Neural crest cell (in vitro differentiated cells): ENCODE measurements at places on chromosomes 1 and 21. TPM values are rescaled to one million over a fixed set of nuclear protein-coding genes. Genes with fewer than 3 reads are reported as not detected.

- DNase-seq = no peak
Observed at GRCh38 chr1:230087028-230087716, 20.1 kb downstream of the GALNT2 start.

The GPR61 gene
- total RNA-seq = not detected in 2 replicates

DNA sequence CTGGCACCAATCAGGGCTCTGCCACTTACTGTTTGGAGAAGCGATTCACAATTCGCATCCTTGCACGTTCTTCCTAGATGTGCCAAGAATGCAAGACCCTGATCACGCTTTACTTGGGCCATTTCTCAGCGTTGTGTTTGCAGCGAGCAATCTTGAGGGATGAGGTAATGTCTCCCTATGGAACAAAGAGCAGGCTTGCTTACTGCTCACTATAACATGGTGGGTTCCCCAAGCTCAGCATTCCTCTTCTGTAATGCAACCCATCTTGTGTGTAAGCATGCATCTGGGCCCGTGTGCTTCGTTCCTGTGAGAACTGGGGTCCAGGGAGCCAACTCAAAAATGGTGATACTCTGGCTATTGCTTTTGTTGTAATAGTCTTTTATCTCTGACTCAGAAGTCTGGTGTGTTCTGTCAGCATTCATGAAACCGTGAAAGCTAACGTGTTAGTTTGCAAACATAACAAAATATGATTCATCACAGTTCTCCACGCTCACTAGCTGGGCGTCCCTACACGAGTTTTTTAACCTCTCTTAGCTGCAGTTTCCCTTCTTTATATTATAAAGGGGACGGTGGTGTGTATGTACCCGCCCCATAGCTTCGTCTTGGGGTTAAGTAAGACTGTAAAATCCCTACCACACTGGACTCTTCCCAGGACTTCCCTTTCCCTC, 33.3 kb downstream of the DNTTIP2 start:
- DNase-seq = peak; percentile 8

- no peak for DNase-seq
Observed at GRCh38 chr1:240312872-240313271, 221.2 kb downstream of the FMN2 start.

GRCh38 chr21:42214921-42215320, 4.0 kb upstream of the ABCG1 start:
- no peak for DNase-seq

DNA sequence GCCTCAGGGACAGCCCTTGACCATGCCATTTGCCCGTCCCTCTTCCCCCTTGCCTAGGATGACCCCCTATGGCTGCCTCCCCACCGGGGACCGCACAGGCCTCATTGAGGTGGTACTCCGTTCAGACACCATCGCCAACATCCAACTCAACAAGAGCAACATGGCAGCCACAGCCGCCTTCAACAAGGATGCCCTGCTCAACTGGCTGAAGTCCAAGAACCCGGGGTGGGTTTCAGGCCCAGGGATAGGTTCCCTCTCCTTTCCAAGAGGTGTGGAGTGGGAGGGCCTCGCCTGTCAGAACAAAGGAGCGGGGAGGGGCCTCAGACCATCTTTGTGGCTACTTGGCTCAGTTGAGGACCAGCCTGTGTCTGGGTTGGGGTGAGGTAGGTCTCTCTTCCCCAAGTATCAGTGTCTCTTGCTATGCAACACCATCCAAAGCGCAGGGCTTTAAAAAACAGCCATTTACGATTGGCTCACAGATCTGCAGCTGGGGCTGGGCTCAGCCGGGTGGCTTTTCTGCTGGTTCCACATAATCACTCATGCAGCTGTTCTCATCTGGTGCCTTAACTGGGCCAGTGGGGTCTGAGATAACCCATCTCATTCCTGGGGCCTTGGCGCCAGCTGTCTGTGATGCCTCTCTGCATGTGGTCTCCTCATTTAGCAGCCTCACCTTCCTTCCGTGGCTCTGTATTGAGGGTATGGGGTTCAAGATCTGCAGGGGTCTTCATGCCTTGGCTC, 71.7 kb downstream of the PIK3CD start:
- DNase-seq = no peak

The S100A14 gene
- not detected in 2 replicates for total RNA-seq

The H3-3A gene
- 991 and 1,004 TPM in 2 replicates for total RNA-seq

DNA sequence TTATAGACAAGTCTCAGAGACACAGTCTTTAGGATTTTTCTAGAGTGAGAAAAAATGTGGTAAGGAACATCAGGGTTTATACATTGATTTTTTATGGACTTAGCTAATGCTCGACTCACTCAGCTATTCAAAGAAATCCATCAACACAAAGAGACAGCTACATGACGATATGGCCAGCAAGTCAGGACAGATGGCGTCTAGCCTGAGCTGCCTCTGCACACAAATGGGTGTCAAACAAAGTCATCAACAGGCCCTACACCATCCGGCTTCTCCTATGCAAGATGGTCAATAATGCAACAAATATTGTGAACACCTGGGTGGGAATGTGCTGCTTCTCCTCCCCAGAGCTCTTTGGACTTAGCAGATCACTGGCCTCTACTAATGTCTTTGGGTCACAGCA, 13.3 kb upstream of the ERICH3 start:
- no peak for DNase-seq

DNA sequence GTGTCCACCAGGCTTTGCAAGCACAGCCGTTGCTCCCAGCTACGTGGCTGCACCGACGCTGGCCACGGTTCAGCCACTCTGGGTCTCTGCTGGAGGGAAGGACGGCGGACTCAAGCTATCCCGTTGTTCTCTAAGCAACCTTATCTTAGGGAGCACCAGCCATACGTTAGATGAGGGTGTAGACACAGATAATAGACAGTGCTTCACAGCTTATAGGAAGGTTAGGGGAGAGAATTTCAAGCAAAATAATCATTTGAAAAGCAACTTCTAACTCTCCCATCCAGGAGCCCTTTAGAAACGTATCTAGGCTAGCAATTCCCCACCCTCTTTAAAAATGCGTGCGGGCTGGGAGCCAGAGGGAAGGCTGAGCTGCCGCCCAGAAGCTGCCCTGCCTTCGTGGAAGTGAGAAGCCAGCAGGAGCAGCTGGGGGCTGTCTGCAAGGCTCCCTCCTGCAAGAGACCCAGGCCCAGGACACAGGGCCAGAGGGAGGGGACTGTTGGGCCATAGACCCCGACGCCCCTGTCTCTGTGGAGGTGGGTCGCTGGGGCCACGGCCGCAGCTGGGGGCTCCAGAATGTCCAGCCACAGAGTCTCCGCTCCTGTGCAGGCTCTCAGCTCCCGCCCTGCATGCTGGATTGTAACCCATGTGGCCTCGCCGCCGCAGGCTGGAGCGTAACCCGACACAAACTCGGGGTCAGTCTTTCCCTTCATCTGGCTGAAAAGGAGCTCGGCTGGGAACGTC, 31.2 kb upstream of the COL6A2 start:
- no peak for DNase-seq

The WNT9A gene
- total RNA-seq = 0.48 and 0.54 TPM in 2 replicates

The DNTTIP2 gene
- 65.0 and 67.7 TPM in 2 replicates for total RNA-seq

DNA sequence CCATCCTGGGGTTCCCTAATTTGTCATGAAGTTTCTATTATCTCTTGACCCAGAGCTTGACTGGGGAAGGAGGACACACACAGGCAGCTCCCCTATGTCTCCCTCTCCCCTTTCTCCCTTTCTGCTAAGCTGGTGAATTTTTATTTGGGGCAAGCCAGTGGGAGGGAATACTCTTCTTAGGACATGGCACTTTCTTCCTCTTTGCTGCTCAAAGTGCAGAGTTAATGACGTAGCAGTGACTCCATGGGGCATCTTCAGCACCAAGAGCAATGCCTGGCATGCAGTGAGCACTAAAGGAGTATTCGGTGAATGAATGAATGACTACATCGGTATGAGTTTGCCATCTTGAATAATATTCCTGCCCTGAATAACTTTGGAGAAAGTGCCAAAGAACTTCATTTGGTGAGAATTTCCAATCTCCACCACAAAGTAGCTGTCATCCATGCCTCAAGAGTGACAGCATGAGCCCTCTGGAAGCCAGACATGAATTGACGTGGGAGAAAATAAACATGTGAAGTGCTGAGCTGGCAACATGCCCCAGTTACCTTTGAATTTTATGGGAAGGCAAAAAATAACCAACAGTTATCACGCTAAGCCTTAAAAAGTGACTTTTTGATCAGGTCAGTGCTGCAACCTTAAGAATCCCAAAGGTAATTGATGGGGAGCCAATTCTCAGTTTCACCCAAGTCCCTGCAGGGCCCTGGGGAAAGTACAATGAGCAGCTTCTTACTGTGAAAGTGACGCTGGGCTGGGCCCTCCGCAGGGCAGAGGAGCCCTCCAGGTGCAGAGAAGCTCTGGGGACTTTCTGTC, 22.1 kb upstream of the ATF3 start:
- DNase-seq = no peak

DNA sequence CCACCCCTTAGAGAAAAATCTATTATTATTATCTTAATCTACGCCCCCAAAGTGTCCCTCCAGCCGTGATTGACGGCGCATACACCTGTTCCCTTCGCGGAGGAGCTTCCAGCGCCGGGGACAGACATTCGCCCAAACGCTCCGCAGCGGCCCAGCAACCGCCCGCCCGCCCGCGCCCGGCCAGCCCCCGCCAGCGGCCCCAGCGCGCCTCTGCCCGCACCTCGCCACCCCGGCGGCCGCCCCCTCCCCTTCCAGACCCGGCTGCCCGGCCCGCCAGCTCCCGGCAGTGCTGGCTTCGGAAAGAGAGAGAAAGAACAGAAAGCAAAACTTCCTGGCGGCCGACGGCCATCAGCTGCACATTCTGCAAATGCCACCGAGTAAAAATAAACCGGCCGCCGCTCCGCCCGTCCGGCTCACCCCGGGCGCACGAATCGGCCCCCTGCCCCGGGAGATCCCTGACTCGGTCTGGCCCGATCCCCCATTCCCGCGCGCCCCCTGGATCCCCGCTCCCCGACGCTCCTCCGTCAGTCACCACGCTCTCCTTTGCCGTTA, 1.6 kb downstream of the CASZ1 start:
- DNase-seq = no peak

- no peak for DNase-seq
Observed at GRCh38 chr1:22297999-22298398, 153.7 kb upstream of the ZBTB40 start.

DNA sequence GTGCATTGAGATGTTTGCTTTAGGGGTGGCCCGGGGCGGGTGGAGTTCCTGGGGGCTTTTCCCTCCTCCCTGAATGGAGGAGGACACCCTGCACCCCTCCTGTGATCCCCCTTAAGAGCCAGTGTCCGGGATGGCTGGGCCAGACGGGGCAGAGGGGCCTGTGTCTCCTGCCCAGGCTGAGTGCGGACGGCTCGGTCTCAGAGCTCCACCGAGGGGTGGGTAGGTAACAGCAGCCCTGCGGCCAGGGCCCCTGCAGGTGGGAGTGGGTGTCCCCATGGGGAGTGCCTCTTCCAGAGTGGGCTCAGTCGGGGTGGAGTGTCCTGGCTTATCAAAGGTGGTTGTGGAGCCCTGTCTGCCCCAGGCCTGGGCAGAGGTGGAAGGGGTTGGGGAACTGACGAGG, 23.1 kb downstream of the TP73 start:
- DNase-seq = no peak
